Activated naive CD8-positive, alpha-beta T cell treated with anti-CD3 and anti-CD28 coated beads, Interleukin-2, amount 10 ng/mL, durations not matched to agents 7 days and 5 days (primary cell): ENCODE measurements at places on chromosomes 3 and 15.
A peak's percentile ranks its signal among the peaks of the same experiment; 100 is the strongest.

DNA sequence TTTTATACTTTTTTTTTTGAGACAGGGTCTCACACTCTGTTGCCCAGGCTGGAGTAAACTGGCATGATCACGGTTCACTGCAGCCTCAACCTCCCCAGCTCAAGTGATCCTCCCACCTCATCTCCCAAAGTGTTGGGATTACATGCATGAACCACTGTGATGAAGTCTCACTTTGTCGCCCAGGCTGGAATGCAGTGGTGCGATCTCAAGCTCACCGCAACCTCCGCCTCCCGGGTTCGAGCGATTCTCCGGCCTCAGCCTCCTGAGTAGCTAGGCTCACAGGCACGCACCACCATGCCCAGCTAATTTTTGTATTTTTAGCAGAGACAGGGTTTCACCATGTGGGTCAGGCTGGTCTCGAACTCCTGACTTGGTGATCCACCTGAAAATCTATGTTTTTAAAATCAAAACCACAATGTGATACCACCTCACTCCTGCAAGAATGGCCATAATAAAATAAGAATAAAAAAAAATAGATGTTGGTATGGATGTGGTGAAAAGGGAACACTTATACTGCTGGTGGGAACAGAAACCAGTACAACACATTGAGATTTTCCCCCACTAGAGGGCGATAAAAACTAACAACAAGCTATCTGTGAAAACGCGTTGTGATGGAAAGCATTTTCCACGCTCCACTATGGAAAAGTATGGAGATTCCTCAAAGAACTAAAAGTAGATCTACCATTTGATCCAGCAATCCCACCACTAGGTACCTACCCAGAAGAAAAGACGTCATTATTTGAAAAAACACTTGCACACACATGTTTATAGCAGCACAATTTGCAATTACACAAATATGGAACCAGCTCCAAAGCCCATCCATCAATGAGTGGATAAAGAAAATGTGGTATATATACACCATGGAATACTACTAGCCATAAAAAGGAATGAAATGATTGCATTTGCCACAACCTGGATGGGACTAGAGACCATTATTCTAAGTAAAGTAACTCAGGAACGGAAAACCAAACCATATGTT is 26.8 kb upstream of the OCA2 start:
- DNase-seq, result no peak

DNA sequence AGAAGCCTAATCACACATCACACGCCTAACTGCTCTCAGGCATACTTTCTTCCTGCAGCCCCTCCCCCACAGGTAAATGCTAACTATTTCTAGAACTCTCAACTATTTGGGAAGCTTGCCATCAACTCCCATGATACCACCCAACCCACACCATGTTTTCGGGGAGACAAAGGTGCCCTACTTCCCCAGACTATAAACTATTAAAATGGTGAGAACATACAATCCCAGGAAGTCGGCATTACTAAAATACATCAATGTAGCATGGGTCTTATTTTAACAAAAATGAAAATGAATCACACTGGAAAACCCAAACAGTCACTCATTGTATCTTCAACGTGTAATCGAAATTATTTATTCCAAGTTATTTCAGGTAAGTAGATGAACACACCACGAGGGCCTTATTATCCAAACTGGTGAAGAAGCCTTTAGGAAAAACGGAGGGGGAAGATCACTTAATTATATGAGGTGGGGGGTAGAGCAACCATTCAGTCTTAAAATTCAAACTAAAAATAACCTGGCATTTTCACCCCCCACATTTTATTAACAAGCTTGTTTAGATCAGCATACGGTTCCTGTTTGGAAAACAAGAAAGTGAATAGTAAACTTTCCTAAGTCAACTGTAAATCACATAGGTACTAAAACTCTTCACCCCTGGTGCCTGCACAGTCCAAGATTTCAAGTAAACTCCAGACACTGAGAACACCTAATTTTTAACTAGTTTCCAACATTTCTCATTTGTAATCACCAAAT is 1.9 kb downstream of the TBL1XR1 start:
- no peak for DNase-seq

DNA sequence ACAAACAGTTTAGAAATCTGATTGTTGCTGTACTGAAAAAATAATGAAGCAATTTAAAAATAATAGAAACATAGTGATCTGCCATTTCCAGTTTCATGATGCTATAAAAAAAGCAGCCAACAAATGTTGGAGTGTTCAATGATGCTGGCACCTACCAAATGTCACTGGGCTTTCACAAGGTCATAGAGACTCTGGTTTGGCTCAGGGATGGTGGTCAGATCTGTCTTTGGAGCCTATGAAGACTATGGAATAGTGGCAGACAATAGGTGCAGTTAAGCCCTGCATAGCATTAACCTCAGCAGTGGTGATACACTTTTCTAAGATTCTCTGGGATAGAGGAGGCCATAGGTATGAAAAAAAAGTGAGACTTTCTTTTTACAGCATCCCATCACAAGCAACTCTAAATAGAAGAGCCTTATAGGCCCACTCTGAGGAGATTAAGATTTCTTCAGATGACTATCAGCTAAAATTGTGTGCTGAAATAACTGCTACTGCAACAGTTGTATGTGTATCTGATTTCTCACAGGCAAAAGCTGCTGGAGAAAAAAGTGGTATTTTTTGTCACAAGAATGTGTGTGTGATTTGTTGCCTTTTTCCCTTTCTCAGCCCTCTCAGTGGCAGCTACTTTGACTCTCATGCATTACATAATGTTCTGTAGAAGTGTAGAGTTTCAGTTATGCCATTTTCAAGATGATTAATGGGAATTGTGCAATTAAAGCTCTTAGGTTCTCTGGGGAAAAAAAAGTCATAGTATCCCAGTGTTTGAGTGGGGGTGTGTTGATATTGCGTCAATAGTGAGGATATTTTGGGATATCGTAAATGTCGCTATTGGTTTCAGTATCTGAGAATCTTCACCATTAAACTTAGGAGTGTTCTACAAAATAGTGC is 137.4 kb downstream of the MBNL1 start:
- DNase-seq, result no peak

GRCh38 chr3:150806185-150806835 is 43.3 kb upstream of the SIAH2 start:
- DNase-seq, result no peak

GRCh38 chr3:169266351-169266750 is 397.2 kb downstream of the MECOM start:
- no peak for DNase-seq

GRCh38 chr3:184546252-184546651 is 15.3 kb upstream of the EPHB3 start:
- peak; percentile 20 for DNase-seq

DNA sequence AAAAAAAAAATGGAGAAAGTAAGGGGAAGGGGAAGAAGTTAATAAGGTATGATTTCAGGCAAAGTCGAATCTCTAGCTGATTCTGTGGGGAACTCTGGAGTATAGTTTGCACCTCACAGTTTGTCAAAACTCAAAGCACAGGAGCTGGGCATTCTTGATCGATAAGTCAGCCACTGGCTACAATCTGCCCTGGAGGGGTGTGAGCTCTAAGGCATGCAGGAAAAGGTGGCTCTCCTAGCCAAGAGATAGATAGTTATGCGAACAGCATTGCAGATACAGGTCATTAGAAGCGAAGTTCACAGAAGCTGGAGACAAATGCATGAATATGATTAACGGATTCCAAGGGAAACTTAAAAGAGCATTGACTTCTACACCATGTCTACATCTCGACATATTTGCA is 952.6 kb downstream of the AGBL1 start:
- DNase-seq, result no peak

DNA sequence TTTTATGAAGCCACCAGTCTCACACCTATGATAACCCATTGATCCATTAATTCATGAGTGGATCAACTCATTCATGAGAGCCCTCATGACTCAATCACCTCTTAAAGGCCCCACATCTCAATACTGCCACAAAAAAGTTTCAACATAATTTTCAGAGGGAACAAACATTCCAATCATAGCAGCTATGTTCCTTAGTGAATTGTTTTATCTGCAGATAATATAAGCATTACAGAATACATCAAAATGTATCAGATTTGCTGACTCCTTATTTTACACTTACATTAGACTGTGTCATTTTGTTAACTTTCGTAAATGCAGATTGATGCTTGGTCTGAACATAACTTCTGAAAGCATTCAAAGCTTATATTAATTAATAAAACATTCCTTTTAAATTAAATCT is 155.3 kb upstream of the MBNL1 start:
- no peak for DNase-seq

GRCh38 chr3:77513542-77513941 is 473.6 kb downstream of the ROBO2 start:
- DNase-seq, result no peak

DNA sequence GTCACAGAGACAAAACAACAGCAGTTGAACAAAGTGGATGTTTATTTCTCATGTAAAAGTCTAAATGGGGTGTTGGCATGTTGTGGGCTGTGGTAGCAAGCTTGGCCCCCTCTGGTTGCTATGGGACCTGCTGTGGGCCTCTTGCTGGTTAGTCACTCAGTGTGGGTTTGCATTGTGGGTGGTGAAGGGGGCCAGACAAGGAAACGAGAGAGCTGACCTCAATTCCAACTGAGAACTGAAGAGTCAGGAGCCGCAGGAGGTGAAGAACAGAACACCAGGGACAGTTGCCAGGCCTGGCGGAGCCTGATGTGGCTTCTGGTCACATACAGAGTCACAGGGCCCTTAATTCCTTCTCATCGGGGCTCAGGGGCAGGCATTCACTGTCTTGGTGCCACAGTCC is 1.9 kb upstream of the ADPGK start:
- peak; percentile 34 for DNase-seq
